ENCODE measurements at places on chromosomes 16 and 17.

DNA sequence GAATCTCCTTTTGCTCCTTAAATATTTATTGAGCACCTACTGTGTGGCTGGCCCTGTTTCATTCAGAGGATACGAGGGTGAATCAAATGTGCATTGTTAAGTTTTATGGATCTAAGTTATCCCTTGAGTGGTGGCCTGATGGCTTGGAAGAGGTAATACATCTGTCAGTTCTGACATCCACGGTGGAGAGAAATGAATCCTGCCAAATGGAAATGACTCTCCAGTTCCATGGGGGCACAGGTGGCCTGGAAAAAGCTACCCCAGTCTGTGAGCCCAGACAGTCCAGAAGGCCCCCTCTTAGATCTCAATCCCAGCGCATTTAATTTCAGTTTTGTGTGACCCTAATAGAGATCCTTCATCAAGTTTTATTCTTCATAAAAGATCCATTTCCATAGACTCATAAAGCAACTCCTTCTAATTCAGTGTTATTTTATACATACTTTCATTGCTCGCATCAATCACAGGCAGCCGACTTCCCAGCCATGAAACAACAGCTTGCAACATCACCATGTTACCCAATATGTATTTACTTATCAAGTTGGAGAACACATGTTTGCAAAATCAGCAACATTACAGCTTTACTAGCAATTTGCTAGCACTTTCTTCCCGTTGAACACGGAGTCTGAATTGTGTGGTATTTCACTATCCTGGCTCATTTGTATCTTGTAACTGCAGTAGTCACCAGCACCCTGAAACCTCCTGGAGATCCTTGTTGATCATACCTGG, 334.8 kb upstream of the HSBP1 start:
- DNase-seq, result no peak

DNA sequence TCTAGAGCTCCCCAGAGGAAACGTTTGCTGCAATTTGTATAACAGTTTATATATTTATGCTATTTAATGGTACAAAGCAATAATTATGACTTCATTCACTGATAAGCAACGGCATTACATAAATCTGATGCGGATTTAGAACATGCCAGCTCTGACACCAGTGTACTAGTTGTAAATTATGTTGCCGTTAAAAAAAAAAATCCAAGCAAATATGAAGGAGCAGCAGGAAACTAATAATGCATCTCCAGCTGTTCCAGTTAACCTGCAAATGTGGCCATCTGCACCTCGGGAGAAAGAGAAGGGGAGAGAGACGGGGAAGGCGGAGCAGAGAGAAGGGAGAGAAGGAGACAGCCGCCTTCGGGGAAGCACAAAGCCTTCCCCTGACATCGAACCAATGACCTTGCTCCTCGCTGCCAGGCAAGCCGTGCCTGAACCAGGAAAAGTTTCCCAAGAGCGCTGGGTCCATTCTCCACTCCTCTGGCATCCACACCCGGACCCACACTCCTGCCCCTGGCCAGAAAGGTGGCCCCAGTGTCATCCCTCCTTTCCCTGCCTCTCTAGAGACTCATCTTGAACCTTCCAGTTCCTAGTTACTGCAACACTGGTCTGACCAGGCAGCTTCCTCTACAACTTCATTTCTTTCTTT, 174.8 kb downstream of the C16orf78 start:
- no peak for DNase-seq

DNA sequence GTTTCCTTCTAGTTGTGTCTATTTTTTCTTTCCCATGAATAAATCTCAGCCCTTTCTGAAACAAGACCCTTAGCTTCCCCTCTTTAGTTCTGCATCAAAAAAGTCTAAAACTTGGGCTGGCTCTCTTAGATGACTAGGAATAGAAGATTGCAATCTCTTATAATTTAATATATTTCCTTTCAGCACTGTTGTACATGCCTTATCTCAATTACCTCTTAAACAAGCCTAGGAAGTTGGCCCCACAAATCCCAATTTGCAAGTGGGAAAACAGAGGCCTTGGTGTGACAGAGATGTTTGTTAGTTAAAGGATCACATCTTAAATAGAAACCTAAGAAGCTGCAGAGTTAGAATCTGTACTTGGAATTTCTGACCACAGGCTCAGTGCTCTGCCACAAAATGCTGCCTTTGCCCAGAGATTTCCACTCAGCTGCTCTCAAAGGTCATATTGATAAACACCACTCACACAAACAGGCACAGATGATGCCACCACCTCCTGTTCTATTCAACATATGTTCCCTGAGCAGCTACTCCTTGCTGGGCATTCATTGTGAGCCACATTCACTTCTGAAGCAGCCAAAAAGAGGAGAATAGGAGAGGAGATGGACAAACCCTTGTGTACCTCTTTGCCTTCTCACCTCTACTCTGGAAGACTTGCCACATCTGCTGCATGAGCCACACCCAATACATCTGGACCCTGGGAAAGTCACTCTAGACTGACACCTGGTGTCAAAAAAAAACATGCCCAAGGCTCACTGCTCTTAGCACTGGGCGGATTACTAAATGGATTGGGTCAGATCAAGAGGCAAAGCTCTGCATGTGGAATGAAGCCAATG, 5.5 kb downstream of the CCDC182 start:
- no peak for DNase-seq

DNA sequence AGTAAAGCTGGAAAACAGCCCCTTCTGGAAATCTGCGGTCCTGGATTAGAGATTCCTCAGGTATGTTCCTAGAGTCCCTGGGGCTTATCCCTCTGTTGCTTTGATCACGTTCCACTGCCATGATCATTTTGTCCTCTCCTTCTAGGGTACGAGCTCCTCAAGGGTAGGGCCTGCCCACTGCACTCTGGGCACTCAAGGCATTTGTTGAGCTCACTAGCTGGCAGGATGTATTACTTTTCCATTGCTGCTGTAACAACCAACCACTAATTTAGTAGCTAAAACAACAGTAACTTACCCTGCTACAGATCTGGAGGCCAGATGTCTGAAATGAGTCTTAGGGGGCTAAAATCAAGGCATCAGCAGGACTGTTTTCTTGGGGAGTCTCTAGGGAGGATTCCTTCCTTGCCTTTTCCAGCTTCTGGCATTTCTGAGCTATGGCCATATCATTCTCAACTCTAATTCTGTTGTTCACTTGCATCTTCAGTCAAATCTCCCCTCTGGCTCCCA, 65.7 kb downstream of the ARSG start:
- no peak for DNase-seq

GRCh38 chr16:88508868-88509748, 56.0 kb downstream of the ZFPM1 start:
- DNase-seq, result no peak

- no peak for DNase-seq
Measured at GRCh38 chr17:48718761-48719641, 3.3 kb downstream of the PRAC1 start.

DNA sequence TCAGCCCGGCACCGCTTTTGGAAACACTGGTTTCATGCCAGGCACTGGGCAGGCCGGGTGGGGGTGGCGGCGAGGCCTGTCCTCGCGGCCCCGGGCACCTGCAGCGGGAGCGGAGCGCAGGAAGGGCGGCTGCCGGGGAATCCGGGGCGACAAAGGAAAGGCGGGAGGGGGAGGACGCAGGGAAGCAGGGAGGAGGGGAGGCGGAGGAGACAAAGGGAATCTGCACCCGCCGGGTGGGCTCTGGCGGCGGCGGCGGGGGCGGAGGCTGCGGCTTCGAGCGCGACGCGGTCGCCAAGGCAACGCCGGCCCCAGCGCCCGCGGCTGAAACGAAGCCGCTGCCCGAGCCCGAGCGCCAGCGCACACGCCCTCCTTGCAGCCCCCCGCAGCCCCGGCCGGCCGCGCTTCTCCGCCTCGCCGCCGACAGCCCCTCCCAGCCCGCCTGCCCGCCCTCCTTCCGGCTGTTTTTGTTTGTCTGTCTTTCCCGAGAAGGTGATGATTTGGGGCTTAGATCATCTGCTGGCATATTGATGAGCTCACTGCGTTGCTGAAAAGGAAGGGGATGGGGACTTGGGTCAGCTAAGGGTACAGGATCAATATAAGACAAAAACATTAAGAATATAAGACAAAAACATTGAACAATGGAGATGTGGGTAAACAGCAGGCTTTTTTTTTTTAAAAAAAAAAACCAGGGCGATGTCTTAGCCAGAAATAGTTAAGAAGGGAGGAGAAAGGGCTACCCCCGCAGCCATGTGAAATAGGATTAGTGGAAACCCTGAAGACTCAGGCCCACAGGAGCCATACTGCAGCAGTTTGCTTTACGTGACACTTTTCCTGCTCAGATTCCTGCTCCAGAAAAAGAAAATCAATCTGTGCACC, 32.7 kb downstream of the CDK5R1 start:
- no peak for DNase-seq

GRCh38 chr17:61635913-61636432, 45.0 kb upstream of the NACA2 start:
- no peak for DNase-seq

DNA sequence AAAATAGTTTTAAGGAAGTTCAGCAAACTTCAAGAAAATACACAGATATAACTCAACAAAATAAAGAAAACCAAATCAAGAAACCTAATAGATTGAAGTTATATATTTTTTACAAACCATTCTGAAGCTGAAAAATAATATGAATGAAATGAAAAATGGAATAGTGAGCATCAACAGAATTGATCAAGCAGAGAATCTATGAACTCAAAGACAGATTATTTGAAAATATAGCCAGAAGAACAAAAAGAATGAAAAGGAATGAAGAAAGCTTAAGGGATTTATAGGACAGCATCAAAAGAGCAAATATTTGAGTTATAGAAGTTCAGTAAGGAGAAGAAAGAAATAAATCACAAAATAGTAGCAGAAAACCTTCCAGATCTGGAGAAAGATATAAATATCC, 37.8 kb downstream of the CDR2 start:
- no peak for DNase-seq

DNA sequence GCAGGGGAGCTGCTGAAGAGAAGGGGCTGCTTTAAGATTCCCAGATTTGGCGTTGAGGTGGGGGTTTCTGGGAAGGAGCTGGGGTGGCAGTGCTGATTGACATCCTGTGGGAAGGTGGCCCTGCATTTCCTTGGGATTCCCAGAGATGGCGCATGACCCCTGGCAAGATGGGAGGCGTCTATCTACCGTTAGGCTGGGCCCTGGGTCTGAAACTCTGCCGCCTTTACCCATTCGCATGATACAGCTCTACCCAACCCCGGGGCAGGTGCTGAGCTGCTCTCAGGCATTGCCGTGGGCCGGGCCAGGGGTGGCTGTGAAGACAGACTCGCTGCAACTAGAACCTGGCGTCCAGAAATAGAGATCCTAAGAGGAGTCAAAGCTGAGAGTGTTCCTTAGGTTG, 9.9 kb upstream of the MVD start:
- no peak for DNase-seq

DNA sequence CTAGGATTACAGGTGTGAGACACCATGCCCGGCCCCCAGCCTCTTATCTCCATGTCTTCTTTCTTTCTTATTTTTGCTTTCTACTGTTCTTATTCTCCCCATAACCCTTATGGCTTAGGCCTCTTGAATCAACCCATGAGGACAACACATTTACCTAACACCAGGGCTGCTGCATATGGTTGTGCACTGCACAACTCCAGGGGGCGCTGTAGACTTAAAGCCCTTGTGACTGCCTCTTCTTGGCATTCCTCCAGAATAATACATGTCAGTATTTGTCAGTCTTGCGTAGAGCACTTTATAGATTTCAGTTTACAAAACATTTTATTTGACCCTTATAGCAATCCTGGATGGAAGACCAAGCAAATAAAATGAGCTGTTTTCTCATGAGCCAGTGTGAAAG, 225.0 kb upstream of the SALL1 start:
- no peak for DNase-seq

DNA sequence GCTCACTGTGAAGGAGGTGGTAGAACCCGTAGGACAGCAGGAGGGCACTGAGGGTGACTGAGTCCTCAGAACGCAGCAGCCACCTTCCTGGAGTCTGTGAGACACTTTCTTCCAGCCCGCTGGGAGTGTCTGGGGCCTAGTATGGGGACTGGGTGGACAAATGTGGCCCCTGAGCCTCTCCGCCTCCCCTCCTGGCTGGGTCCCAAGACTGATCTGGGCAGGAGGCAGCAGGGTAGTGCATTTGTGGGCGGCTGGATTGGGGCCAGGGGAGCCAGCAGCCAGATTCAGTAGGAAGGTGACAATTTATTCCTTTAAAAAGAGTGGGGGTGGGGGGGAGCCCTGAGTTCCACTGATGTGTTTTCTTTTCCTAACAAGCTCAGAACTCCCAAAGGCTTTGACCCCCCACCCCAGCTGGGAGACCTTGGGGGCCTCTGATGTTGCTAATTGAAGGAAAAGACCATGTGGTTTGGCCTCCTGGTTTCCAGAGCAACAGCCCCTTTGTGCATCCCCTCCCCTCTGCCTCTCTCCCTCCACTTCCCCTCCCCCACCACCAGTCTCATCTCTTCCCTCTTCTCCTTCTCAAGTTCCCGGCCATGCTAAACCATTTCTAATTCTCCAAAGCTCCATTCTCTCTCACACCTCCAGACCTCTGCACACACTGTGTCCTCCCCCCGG, 4.4 kb downstream of the CLEC19A start:
- DNase-seq, result no peak

DNA sequence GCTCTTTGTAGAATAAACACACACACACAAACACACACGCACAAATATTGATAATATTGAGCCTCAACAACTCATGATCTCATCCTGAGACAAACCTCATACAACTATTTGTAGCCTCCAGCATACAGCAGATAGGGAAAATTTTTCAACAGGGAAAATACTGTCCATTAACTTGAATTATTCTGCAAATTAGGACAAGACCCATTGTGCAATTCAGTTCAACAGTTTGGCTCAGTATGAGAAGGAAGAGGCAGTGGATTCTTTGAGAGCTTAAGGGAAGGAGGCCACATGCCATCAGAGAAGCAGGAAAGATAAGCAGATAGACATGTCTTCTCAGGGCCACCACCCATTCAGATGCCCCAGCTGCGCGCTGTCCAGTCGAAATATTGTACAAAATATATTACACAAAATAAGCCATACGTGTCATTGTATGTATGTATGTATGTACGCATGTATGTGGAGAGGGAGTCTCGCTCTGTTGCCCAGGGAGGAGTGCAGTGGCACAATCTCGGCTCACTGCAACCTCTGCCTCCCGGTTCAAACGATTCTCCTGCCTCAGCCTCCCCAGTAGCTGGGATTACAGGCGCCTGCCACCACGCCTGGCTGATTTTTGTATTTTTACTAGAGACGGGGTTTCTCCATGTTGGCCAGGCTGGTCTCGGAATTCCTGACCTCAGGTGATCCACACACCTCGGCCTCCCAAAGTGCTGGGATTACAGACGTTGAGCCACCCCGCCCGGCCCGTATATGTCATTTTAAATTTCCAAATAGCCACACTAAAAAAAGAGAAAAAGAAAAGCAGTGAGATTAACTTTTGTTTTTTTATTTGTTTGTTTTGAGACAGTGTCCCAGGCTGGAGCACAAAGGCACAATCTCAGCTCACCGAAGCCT, 1.8 kb downstream of the ZC3H7A start:
- DNase-seq, result no peak

- DNase-seq, result no peak
Measured at GRCh38 chr16:85918436-85918835, 19.5 kb downstream of the IRF8 start.

- DNase-seq, result no peak
Measured at GRCh38 chr17:56803071-56803470, 30.6 kb downstream of the C17orf67 start.

GRCh38 chr16:1026784-1027500, 45.4 kb downstream of the SOX8 start:
- DNase-seq, result no peak

GRCh38 chr17:46818929-46819859, 702 bp upstream of the WNT3 start:
- DNase-seq, result no peak

All from stimulated activated CD8-positive, alpha-beta memory T cell treated with anti-CD3 and anti-CD28 coated beads, Interleukin-7, amount 100 ng/mL, for 1 hour (primary cell).